ENCODE measurements at places on chromosomes 2 and 18.

- DNase-seq: no peak
These were observed 14.8 kb downstream of the CERKL start for GRCh38 chr2:181642086-181642485.

GRCh38 chr2:23708771-23709170 lies 218.2 kb downstream of the ATAD2B start:
- DNase-seq: no peak

GRCh38 chr18:32831781-32832180 lies 59.0 kb upstream of the KLHL14 start:
- no peak for DNase-seq

GRCh38 chr2:234788841-234789240 lies 163.0 kb upstream of the SH3BP4 start:
- no peak for DNase-seq

DNA sequence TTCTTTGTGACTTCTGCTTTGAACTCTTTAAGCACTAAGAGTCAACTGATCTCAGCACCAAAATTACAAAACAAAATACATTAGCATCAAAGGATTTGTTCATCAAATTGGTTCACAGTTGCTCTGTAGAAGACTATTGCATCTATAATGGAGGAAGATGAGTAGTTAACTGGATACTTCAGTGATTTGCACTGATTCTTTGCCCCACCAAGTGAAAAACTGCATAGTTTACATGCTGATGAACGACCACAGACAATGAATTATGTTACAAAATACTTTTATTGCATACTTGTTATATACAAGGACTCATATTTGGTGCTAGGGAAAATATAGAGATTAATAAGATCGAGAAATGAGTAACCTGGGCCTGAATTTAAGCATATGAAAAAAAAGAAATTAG lies 107.2 kb downstream of the SCG2 start:
- DNase-seq: no peak

DNA sequence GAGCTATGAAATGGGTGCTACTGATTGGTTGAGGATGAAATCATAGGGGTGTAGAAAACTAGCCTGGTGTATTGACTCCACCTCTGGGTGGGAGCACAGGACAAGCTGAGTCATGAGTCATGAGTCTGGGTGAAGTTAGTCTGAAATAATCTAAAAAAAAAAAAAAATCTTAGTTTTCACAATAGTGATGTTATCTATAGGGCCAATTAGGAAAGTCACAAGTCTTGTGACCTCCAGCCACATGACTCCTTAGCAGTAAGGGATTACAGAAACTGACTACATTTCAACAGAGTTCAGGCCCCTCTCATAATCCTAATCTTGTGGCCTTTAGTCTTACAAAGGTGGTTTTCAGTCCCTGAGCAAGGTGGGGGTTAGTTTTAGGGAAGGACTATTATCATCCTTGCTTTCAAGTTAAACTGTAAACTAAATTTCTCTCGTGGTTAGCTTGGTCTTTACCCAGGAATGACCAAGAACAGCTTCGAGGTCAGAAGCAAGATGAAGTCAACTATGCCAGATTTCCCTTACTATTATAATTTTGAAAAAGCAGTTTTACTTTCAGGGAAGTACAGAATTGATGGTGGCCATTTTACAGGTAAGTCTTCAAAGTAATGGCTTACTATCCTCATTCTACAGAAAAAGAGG lies 338.0 kb upstream of the GYPC start:
- DNase-seq: no peak

DNA sequence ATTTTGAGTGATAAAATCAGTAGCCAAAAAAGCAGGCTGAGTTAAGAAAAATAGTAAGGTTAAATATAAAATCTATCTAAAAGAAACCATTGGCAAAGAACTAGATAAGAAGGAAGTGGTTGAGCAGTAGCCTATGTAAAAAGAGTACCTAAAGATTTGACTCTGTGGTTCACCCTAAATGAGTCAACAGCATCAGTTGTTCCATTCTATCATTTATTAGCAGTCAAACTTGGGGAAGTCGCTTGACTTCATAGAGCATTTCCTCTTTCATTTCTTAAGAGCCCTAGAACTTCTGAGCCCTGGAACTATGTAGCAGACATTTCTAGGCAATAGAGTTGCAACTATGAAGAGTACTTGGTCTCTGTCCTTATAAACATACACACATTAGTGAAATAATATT lies 381.7 kb downstream of the NUP35 start:
- no peak for DNase-seq

- peak; percentile 71 for DNase-seq
These were observed 634 bp downstream of the CREB1 start for GRCh38 chr2:207530160-207531031.

- no peak for DNase-seq
These were observed 68.3 kb downstream of the TNS1 start for GRCh38 chr2:217934321-217935131.

DNA sequence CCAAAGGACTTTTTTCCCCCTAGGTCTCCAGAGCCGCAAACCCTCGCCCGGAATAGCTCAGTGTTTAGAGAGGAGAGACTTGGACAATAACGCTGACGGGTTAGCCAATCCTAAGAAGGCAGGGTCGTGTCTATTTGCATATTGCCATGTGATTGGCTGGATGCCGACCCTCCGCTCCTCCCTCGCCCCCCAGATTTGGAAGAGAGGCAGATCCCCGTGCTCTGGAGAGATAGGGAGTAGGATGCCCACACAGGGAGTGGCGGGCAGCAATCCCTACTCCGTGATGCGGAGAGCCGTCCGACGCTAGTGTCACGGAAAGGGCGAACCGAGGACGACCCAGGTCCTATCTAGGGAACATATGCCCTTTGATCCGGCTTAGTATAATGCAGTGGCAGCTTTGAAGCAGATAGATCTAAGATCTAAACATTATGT lies 1.4 kb downstream of the WNT6 start:
- no peak for DNase-seq

DNA sequence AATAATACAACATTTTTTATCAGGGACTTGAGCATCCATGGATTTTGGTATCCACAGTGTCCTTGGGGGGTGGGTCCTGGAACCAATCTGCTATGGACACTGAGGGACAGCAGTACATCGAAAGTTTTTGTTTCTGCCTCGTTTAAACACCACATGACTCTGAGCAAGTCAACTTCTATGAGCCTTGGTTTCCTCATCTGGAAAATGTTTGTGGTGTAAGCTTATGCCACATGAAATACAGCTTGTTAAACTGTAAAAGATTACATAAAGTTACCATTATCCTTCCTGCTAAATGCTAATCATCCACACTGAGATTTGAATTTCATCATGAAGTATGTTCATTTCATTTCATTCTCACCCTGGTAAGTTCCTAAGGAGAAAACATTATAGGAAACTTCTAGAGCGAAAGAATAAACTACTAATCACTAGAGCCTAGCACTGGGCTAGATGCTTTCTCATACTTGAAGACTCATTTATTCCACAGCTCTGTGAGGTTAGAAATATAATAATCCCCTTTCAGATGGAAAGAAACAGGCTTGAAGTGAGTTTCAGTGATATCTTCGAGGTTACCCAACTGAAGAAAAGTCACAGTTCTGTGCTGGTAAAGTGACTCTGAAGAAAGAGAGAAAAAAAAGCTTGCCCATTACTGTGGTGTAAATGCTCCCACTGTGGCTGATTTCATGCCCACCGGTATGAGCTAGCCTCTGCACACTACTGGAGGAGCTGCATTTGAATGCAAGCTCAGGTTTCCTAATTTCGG lies 29.2 kb downstream of the MCFD2 start:
- no peak for DNase-seq

- DNase-seq: no peak
These were observed 4.4 kb upstream of the RFX8 start for GRCh38 chr2:101479328-101479727.

DNA sequence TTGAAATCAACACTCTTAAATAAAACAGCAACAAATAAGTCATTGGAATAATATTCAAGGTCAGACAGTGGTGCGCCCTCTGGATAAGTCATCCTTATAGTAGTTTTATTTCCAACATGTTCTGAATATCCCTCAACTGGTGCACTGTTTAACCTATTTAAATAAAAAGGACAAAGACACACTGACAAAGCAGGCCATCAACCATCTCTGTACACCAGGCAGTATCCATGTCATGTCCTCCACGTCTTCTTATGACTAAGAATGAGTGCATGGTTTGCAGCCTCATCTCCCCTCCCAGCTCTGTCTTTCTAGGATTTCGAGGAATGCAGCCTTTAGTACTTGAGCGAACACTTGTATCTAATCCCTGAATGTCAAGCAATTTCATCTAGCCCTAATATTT lies 42.4 kb downstream of the ST3GAL5 start:
- DNase-seq: no peak

- no peak for DNase-seq
These were observed 3.6 kb downstream of the UCN start for GRCh38 chr2:27304488-27305240.

GRCh38 chr2:120685066-120685973 lies 50.3 kb upstream of the GLI2 start:
- DNase-seq: no peak

- DNase-seq: no peak
These were observed 972 bp upstream of the CELF4 start for GRCh38 chr18:37566479-37567060.

DNA sequence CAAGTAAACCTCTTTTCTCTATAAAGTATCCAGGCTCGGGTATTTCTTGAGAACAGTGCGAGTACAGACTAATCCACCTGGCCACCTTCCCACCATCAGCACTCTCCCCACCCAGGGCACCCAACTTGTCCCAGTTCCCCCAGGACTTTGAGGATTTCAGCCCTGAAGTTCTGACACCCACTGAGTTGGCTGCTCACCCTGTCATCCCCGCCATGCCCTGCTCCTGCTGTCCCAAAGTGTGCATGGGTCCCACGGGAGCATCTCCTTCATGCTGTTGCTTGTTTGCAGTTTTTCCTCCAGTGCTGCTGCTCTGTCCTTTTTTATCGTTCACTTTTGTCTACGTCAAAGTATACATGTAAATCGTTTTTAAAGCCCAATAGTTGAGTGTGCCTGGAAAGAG lies 273.9 kb downstream of the PHLPP1 start:
- DNase-seq: no peak

DNA sequence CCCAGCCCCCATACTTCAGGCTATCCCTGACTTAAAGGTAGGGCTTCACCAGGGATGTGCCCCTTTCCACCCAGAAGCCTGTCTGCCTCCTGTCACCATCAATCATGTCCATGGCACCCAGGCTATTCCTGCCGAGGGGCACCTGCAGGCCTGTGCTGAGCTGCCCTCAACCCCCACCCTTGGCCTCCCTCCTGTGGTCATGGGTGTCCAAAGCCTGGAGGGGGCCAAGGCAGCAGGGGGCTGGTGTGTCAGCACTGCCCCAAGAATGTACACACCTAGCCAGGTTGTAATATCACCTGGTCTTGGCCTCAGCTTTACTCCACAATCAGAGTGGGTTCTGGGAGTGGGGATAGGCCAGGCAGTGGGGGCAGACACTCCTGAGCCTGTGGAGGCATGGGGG lies 69.3 kb downstream of the SUCLG1 start:
- DNase-seq: no peak

- DNase-seq: no peak
These were observed 14.2 kb upstream of the OXER1 start for GRCh38 chr2:42777883-42778805.

DNA sequence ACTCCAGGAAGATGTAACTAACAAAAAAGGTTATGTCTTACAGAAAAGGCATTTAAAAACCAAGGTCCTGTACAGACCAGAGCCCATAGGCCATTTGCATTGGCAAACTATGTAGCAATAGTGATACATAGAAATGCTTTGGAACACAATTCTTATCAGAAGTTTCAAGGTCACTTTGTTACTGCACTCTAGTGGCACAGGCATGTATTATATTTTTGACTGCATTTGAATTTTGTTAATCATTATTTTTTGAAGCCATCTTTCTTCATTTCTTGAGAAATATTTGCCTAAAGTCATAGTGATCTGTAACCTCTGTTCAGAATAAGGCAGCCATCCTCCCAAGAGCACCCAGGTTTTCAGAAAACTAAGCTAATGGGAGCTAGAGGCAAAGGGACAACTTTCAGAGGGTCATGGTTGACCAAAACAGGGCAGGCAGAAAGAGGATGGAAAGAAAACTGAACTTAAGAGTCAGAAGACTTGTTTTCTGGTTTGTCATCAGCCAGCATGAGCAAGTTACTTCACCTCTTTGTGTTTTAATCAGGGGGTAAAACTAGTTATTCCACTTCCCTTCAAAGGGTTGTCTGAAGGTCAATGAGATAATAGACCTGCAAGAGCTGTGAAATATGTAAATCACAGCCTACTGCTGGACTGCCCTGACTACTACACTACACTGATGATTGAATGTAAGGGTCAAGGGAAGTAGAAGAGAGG lies 41.5 kb downstream of the SLC38A11 start:
- DNase-seq: no peak

DNA sequence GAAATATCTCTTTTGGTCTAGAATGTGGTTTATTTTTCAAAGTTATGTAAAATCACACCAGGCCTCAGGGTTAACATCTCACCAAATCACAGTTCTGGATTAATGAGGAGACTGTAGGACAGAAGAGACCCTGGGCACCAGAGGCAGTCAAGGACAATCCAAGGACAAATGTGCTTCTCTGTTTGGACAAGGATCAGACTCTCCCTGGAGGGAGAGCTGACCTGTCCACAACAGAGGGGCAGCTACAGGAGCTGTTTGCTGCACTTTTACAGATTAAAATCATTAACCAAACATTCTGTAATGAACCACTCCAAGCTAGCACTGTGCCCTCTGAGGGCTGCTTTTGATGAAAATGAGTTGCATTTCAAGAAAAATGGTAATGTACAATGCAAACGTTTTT lies 690.6 kb upstream of the SLC8A1 start:
- no peak for DNase-seq

- DNase-seq: no peak
These were observed 142.7 kb upstream of the NRP2 start for GRCh38 chr2:205539603-205540002.

DNA sequence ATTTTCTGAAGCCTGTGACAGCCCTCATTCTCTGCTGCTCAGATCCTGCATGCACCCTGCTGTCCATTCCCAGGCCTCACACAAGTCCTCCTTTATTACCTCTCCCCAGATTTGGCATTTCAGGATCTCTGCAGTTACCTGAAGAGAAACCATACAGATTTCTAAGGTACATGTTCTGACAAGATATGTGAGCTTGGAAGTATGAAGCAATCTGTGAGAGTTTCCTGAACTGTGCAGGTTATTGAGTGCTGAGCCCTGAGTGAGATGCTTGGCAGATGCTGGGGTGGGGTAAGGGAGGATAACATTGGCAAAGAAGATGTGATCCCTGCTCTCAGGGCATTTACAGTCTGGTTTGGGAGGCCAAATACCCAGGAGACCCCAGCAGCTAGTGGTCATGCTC lies 122.1 kb upstream of the STPG4 start:
- DNase-seq: no peak

GRCh38 chr2:197164141-197164754 lies 146.3 kb downstream of the ANKRD44 start:
- DNase-seq: no peak

GRCh38 chr2:47336259-47337238 lies 66.4 kb upstream of the MSH2 start:
- DNase-seq: no peak

GRCh38 chr2:213087040-213087439 lies 64.4 kb downstream of the IKZF2 start:
- DNase-seq: no peak

Data from activated CD8-positive, alpha-beta memory T cell treated with anti-CD3 and anti-CD28 coated beads, Interleukin-2, amount 10 ng/mL, durations not matched to agents 7 days and 5 days (primary cell).